ENCODE measurements at places on chromosomes 3 and 15.
A peak's percentile ranks its signal among the peaks of the same experiment; 100 is the strongest.

GRCh38 chr3:162022911-162023310, 526.3 kb downstream of the OTOL1 start:
- no peak for DNase-seq

DNA sequence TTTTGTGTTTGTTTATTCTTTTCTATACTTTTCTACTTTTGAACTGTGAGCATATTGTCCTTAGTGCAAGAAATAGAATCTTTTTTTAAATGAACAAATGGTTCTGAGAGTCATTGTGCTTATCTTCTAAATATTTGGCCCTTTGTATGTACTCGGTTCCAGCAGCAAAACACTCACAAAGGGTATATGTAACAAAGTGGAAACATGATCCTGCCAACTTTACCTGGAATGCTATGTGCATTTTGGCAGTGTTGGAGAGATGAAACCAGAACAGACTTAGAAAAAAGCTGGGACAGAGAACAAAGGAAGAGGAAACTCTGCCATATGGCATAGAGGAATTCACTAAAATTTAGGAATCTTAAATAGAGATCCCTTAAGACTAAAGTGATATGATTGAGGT, 150.1 kb downstream of the FGF12 start:
- DNase-seq = no peak

DNA sequence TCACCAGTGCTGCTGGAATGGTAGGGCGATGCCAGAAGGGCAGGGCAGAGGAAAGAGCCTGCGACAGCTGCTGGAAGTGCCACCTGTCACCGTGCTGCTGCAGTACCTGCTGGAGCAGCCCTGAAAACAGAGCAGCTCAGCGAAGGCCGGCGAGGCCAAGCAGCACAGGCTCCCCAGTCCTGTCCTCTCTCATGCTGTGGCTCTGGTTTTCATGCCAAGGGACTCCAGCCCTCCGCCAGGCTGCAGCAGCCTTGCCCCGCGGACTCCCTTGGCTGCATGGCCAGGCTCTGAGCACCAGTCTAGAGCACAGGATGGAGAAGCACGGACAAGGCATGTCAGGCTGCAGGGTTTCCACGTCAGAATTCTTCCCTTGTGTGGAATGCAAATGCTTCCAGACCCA, 43.9 kb downstream of the ADCY5 start:
- DNase-seq = no peak

- no peak for DNase-seq
Observed at GRCh38 chr3:107404727-107405469, 27.7 kb downstream of the CCDC54 start.

DNA sequence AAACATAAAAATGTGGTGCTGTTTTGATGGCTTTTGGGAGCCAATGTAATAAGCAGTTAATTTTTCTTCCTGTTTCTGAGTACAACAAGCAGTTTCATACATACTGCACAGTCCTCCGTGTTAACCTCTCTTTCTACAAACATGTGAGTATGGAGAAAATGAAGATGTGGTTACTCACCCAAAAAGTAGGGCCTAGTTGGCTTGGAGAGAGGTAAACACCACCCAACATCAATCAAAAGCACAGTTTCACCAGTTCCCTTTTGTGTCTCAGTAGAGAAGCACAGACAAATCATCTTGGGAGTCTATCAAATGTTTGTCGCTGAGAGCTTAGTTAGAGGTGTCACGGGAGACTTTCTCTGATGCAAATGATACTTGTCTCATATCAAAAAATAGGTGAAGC, 320.2 kb downstream of the UNC13C start:
- no peak for DNase-seq

- no peak for DNase-seq
Observed at GRCh38 chr3:3605226-3605625, 194.0 kb upstream of the LRRN1 start.

- no peak for DNase-seq
Observed at GRCh38 chr3:29705906-29706844, 425.3 kb downstream of the RBMS3 start.

DNA sequence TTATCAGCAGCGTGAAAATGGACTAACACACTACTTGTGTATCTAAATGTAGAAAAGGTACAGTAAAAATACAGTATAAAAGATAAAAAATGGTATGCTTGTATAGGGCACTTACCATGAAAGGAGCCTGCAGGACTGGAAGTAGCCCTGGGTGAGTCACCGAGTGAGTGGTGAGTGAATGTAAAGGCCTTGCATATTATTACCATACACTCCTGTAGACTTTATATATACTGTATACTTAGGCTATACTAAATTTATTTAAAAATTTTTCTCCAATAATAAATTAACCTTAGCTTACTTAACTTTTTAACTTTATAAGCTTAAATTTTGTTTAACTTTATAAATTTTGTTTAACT, 67.2 kb upstream of the TSPAN3 start:
- no peak for DNase-seq

- DNase-seq = no peak
Observed at GRCh38 chr3:125317761-125318160, 57.4 kb downstream of the ZNF148 start.

GRCh38 chr15:82064824-82065223, 19.0 kb upstream of the MEX3B start:
- no peak for DNase-seq

GRCh38 chr3:107662586-107662985, 139.8 kb downstream of the BBX start:
- no peak for DNase-seq

- DNase-seq = no peak
Observed at GRCh38 chr3:36476286-36476942, 96.1 kb downstream of the STAC start.

DNA sequence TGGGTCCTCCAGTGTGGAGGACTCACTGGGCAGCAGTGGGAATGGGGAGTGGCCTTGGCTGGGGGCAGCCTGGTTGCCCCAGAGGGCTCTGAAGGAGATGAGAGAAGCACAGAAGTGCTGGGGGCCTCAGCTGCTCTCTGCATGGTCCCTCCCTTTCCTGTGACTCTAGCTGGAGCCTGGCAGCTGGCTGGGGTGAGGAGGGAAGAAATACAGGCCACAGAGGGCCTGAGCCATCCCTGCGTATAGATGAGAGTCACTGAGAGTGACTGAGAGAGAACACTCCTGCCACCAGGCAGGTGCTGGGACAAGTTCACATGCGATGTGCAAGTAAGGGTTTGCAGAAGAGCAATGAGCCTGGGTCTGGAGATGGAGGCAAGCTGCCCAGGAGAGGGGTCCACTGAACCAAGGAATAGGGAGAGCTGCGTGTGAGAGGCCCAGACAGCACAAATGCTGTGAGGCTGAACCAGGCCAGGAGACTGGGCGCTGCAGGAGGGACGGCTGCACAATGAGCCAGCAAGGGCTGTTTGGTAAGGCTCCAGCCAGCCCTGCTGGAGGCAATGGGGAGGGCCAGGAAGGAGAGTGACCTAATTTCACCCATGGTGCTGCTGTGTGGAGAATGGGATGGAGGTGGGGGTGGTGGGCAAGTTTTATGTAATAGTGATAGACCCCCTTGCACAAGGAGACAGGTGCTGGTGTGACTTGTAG, 87.2 kb downstream of the CLSTN2 start:
- no peak for DNase-seq

GRCh38 chr3:45008117-45008516, 18.0 kb upstream of the CLEC3B start:
- DNase-seq = no peak

GRCh38 chr3:15347063-15347736, 14.8 kb upstream of the SH3BP5 start:
- DNase-seq = no peak

DNA sequence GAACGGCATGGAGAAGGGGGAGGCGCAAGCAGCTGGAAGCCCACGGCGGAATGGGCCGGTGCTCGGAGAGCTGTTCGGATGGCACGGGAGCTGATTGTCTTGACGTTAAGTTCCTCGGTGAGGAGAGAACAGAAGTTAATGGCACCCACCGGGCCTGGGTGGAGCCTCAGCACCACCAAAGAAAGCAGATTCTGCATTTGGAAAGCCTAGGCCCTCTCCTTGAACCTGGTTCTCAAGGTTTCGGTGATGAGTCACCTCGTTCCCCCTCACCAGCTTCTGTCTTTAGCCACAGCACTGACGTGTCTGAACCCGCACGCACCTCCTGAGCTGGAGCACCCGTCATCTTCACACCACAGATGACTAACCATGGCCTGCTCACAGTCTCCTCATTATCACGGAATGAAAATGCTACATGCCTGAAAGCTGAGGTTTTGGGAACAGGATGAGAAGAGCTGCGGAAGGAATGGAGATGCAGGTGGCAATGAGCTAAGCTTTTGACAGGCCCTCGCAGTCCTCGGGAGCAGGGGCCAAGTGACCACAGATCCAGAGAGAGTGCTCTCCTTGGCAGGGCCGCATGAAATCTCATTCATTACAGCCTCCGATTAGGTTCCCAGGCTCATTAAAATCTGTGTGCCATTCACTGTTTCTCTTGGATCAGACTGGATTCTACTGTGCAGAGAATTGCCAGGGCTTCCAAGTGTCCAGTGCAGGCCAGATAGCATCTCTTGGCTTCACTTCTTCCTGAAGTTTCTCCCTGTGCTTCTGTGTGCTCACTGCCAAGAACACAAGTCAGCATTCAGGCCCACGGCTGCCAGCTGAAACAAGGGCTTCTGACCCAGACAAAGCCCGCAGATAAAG, 96.3 kb upstream of the DLG1 start:
- peak; percentile 86 for DNase-seq

GRCh38 chr3:41632700-41633099, 329.2 kb downstream of the ULK4 start:
- DNase-seq = no peak

- no peak for DNase-seq
Observed at GRCh38 chr3:148042663-148043445, 633.7 kb downstream of the ZIC1 start.

GRCh38 chr3:129662191-129662608, 55.7 kb upstream of the PLXND1 start:
- no peak for DNase-seq

- no peak for DNase-seq
Observed at GRCh38 chr15:38532728-38533127, 31.9 kb downstream of the RASGRP1 start.

DNA sequence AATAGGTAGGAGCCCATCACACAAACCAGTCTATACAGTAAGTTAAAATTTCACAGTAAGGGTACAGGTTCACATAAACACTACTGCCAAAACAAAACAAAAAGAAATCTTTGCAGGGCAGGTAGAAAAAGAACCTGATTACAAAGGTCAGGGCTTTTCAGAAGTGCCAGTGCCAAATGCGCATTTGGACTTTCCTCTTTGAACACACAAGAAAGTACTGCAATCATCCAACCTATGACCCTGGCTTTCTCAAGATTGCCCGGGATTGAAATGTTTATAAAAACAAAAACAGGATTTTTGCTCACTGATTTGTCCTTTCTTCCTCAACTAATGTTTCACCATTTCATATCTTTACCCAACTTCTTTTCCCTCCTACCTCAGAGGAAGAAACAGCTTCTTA, 47.4 kb downstream of the CBLB start:
- no peak for DNase-seq

DNA sequence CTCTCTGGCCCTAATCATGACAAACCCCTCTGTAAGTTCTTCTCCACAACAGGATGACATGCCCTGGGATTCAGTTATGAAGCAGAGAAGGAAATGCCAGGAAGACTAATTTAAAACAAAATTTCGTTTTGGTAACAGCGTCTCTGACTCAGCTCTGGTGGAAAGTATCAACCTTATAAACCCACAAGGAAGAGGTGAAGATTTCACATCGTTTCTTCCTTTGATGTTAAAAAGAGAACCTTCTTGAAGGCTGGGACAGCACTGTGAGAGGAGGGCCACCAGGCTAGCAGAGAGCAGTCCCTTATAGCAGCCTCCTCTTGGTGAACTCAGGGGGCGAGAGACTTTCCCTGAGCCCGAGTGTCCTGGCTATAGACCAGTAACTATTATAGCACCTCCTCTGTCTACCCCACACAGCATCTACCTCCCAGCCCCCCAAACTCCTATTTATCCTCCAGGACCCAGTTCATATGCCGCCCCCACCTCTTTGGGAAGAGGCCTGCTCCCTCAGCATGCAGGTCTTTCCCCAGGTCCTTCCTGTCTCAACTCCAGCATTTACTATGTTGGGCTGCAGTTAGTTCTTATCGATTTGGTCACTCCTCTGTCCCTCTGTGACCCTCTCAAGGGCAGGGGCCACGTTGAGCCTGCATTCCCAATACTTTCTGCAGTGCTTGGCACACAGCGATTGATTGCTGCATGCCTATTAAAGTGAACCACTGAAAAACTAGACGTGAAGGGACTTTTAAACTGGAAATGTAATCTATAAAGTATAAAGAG, 321.5 kb upstream of the ICE2 start:
- DNase-seq = peak; percentile 43

DNA sequence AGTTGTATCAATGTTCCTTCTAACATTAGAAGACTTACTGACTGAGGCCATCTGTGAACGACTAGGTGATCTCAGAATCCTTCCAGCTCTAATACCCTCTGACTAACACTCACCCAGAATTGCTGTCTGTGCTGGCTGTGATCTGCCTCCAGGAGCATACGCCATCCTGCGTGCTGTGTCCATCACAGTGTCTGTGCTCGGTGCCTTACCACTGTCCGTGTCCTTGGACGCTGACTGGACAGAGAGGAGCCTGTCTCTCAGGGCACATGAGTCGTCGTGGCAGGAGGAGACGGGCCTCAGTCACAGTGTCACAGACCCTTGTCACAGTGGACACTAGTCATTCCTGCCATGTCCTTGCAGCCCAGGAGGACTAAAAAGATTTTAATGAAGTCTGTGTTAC, 83.1 kb downstream of the LMLN start:
- DNase-seq = no peak

GRCh38 chr3:56799251-56799882, 2.4 kb downstream of the ARHGEF3 start:
- DNase-seq = peak; percentile 79

GRCh38 chr3:50275996-50276761, 2.7 kb upstream of the LSMEM2 start:
- peak; percentile 15 for DNase-seq

DNA sequence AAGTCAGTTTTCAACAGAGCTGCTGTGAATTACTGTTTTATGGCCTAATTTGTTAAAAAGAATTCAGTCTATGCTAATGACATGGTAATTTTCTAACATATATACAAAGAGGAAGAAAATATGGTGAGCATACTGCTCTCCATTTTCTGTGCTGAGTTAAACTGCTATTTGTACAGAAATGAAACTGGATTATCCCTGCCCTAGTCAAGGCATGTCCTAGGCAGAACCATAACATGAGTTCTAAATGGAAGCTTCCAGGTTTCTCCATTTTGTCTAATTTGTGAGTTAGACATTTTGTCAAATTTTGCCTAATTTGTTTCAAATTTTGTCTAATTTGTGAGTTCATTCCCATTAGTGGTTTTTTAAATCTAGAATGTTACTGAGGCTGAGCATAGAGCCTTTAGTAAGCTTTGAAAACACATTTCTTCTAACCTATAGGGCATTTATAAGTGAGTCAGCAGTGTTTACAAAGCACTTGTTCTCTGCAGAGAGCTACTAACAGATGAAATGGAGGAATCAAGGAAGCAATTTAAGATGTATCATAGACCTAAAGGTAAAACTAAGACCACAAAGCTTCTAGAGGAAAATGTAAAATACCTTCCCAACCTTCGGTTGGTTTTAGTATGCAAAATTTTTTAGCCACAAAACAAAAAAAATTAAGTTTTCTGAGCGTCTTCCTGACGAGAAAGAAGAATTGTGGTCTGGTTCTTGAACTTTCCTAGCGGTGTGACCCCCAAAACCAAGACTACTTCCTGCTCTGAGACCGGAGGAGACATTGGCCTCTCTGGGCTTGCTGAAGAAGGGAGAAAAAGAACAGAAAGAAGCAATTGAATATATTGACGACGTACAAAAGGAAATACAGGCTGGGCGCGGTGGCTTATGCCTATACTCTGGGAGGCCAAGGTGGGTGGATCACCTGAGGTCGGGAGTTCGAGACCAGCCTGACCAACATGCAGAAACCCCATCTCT, 9.8 kb downstream of the P2RY14 start:
- DNase-seq = peak; percentile 35

- peak; percentile 62 for DNase-seq
Observed at GRCh38 chr3:56702490-56703315, 19.6 kb upstream of the TASOR start.

Measured in activated CD4-positive, alpha-beta T cell treated with anti-CD3 and anti-CD28 coated beads, Interleukin-2, Interleukin-4, amounts not matched to agents 100 ng/mL and 50 ng/mL, durations not matched to agents 16 hours and 8 hours (primary cell).